NCI-H748 treated with DMSO at 0.1 percent for 48 hours (cell line): ENCODE measurements at places on chromosomes 5 and 9.

DNA sequence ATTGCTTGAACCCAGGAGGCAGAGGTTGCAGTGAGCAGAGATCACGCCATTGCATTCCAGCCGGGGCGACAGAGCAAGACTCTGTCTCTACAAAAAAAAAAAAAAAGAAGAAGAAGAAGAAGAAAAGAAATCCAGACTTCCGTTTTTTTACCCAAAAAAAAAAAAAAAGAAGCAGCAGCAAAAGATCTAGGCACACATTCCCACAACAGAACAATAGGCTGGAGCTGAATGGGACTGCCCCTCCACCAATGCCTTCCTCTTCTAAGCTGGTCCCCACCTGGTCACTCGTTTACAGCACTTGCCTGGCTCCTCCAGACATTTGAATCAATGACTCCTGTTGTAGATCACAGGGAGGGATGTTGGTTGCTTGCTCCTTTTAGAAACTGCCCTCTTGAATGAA is 1.6 kb upstream of the LMAN2 start:
- no peak for DNase-seq

DNA sequence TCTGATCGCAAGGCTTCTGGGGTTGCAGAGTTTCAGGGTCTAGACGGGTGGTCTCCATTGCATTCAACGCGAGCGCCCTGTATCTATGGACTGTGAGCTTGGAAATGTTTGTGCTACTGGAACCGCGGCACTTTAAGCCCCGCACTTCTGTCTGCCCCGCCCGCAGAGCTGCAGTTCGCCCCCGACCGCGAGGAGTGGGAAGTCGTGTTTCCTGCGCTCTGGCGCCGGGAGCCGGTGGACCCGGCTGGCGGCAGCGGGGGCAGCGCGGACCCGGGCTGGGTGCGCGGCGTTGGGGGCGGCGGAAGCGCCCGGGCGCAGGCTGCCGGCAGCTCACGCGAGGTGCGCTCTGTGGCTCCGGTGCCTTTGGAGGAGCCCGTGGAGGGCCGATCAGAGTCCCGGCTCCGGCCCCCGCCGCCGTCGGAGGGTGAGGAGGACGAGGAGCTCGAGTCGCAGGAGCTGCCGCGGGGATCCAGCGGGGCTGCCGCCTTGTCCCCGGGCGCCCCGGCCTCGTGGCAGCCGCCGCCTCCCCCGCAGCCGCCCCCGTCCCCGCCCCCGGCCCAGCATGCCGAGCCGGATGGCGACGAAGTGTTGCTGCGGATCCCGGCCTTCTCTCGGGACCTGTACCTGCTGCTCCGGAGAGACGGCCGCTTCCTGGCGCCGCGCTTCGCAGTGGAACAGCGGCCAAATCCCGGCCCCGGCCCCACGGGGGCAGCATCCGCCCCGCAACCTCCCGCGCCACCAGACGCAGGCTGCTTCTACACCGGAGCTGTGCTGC is 1.0 kb downstream of the ADAMTS19 start:
- no peak for DNase-seq

DNA sequence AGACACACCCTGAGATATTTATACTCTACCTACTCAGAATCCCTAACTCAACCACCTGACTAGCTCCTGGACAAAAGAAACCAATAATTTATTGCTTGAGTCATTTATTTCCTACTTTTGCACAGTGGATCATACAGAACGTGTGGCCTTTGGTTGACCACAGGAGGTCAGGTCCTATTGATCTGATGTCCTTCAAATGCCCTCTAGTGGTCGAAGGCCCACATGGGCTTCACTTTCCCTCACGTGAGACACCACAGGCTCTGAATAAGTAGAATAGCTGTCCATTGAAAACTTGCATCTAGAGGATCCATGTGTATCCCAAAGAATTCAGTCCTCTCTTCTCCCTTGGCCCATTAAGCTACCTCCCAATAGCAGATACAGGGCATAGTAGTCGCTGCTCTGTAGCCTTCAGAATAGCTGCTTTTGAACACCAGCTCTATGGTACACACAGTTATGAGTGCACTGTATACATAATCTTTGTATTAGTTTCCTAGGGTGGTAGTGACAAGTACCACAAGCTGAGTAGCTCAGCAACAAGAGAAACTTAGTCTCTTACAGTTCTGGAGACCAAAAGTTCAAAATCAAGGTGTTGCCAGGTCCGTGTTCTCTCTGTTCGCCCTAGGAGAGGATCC is 177.6 kb upstream of the SMARCA2 start:
- peak; percentile 37 for DNase-seq

- no peak for DNase-seq
These were observed 271.1 kb upstream of the MVB12B start for GRCh38 chr9:126055381-126055985.
